ENCODE measurements at places on chromosomes 5 and 9.

DNA sequence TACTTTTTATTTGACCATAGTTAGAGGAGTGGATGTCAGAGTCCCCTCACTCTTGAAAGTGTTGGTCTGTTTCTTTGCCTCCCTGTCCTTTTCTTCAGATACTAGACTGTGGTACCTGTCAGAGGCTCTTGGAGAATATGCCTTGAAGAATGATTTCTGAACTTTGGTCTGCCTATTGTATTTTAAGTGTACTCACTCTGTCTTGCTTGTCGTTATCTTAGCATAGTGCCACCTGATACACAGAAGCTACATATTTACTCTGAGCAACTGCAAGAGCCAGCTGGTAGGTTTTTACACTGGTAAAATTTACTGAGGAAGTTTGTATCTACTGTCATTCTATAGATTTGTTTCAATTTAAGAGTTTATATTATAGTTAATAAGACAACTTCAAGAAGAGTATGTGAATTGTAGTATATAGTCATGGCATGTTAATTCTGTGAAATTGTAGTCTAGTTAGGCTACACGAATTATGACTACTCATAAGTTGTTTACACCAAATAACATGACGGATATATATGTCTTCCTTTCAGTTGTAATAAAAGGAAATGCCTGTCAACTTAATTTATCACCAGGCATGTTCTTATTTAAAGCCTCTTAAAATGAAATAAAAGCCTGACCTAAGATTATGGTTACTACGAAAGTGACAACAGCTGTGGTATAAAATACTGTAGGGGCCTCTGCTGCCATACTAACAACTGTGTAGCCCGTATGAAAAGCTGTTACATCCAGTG, 201.7 kb downstream of the KDM4C start:
- no peak for DNase-seq

GRCh38 chr9:134066913-134067851, 644 bp downstream of the BRD3 start:
- no peak for DNase-seq

DNA sequence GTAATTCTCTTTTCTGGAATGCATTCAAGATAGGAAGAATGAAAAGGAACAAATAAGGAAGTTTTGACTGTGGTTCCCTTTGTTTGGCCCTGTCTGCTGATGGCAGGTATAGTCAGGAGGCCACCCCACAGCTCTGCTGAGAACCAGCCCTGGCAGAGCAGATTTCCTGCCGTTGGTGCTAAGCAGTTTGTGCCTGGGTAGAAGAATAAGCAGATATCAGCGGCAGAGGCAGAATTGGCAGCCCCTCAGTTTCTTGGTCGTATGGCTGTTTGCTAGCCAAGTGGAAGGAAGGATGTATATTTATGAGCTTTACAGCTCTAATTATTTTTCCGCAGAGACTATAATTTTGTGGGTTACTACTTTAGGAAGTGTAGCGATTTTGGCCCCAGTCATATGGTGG, 310.2 kb upstream of the RFX3 start:
- DNase-seq = no peak

- no peak for DNase-seq
These were observed 25.6 kb downstream of the CSF2 start for GRCh38 chr5:132099076-132099748.

- no peak for DNase-seq
These were observed 376.9 kb downstream of the DTWD2 start for GRCh38 chr5:118611332-118611945.

DNA sequence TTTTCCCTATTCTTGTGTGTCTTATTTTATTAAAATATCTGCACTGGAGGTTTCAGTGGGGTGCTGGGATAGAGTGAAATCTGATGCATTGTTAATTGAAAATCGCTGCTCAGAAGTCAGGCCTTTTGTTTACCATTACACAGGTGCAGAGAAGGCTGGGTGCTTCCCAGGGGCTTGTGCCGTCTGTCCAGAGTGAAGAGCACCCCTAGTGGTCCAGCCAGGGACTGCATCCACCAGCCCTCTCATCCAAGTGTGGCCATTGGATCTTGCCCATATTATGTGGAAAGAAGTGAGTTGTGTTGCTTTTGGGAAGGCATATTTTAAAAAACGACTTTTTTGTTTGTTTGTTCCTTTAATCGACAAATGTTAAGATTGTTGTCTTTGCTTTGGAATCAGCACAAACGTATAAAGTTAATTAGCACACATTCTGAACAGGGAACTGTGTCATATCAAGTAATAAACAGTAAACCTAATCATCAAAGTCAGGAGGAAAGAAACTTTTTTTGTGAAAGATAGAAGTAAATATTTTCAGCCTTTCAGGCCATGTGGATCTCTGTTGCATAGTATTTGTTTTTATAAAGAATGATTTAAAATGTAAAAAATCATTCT, 315.6 kb downstream of the MTRR start:
- DNase-seq = no peak

DNA sequence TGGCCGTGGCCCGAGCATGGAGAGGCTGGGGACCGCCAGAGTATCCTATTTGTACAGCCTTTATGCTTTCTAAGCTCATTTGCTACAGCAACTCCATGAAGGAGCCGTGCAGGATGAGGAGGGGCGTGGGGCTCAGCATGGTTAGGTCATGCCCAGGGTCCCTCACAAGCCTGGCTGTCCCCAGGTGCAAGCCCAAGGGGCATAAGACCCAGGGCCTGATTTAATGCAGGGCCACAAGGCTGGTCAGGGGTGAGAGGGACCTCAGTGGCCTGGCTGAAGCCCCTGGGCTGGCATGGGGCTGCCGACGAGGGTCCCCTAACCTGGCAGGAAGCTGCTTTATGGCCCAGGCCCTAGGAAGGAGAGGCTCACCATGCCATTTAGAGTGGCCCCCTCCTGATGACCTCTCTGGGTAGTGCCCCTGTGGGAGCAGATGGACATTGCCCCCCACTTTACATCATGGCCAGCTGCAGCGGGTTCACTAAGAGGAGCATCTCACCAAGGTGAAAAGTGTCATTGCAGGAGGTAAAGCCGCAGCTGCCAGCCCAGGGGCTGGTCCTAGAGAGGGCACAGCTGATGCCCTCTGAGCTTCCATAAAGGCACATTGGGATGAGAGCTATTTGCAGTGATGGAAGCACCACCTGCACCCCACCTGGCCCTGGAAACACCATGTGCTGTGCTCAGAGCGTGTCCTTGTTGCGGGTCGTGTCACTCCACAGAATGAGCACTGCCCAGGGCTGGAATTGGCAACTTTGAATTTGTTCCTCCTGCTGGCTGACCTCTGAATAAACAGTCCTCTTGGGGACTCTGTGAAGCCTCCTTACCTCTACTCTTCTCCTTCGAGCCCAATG, 58.9 kb downstream of the ZNF618 start:
- DNase-seq = no peak

DNA sequence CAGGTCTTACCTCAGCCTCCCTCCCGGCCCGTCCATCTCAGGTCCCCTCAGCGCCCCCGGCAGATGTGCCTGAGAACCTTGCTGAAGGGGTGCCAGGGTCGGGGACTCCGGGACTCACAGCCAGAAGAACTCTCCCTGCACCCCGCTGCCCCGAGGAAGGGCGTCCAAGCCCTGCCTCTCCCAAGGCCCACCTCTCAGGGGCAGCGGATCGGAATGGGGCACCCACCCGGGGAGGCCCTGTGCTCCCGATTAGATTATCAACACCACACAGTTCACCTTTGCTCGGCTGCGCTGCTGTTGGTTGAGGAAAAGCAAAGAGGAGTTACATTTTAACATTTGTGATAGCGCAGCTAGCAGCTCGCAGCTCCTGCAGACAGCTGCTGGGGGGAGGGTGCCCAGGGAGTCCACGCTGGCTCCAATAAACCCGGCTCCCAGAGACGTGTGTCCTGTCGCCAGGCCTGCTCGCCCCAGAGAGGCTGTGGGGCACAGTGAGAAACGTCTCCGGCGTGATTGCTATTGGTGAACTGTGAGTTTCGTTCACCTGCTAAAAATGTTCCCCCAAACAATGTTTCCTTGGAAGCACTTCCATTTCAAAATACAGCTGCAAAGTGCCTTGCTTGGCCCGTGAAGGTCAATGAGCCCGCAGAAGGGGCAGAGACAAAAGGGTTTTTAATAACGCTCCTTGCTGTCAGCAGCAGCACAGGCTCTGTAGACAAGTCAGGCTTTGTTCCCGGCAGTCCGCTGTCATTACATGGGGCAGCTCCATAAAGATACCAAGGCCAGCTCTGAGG, 18.6 kb upstream of the SLC6A19 start:
- DNase-seq = no peak

DNA sequence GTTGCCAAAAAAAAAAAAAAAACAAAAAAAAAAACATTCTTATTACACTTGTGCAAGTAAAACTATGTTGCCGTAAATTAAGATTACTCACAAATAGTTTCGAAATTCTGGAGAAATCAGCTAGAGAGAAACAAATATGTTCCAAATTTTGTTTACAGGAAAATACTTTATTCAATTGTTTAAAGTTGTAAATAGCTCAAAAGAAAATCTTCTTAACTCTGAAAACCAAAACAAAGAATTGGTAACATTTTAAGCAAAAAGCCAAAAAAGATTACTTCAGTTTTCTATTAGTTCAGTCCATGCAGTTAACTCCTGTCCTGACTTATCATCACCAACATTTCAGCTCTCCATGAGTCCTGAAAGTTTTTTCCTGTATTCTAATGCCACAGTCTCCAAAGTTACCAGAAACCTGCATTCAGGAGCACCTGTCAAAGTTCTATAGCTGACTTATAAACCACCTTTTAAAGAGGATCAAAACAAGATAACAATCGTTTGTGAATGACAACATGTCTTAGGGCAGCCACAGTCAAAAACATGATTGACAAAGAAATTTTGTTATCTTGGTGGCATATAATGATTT, 194.1 kb downstream of the RANBP17 start:
- no peak for DNase-seq

DNA sequence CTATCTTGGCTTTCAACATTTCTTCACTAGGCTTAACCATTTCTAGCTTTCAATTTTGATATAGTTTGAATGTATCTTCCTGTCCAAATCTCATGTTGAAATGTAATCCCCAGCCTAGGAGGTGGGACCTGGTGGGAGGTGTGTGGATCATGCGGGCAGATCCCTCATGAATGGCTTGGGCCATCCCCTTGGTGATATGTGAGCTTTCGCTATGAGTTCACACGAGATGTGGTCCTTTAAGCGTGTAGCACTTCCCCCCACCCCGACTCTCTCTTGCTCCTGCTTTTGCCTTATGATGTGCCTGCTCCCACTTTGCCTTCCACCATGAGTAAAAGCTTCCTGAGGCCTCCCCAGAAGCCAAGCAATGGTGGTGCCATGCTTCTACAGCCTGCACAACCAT, 40.6 kb downstream of the PHAX start:
- no peak for DNase-seq

- DNase-seq = no peak
These were observed 20.6 kb upstream of the C5orf24 start for GRCh38 chr5:134825212-134825611.

DNA sequence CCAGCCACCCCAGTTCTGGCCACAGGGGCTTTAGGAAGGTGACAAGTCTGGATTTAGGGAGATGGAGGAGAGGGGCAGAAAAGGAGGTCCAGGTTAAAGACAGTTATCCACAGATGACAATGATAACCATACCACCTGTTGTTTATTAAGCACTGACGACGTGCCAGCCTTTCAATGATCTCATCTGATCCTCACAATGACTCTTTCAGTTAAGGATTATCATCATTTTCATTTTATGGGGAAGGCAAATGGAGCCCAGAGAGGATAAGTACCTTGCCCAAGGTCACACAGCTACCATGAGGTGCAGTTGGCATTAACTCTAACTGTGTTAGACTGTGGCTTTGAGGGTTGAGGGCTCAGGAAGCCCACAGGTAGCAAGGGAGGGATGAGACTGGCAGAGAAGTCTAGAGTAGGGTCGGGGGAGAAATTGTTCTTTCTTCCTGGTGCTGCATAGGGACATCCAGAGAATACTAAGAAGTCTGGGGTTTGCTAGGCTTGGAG, 21.5 kb upstream of the JADE2 start:
- no peak for DNase-seq

DNA sequence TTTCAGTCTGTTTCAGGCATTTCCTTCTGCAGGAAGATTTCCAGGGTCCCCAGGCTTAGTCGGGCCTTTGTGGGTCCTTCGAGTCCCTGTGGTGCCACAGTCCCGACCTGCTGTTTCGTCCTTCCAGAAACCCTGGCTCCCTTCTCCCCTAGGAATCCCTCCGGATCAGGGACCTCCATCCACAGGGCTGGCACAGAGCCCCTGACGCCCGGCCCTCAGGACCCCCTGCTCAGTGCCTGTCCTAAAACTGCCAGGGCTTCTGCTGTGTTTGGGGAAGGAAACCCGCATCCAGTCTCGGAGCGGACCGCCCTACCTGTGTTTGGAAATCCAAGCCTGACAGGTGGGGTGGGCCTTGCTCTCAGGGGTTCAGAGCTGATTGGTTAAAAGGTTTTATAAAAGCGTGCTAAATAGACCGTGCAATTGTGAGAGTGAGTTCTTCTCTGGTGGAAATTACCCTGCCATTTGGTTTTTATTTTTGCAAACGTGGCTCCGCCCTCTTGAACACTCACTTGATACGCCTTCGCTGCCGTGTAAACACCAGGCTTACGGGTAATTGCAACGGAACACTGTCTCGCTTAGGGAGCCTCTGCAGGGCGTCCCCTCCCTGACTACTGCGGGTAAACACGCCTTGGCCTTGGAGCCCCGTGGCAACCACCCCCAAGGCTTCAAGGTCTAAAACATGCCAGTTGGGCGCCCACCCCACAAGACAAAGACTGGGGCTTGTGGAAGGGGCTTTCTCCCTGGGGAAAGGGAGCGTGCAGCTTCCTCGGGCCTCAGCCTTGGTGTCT, 121.2 kb downstream of the PHF2 start:
- DNase-seq = no peak

DNA sequence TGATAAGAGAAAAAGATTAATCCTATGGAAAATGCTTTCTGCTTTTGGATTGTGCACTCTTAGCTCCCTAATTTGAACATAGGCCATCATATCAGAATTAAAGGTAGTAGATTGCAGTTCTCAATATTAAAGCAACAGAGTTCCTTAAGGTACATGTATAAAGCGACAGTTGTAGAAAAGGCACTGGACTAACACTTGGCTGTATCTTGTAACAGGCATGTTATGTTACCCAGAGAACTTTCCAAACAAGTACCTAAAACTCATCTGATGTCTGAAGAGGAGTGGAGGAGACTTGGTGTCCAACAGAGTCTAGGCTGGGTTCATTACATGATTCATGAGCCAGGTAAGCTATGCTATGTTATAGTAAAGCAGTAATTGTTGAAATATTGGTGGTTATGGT, 3.3 kb upstream of the SECISBP2 start:
- no peak for DNase-seq

GRCh38 chr5:178668579-178668978, 41.7 kb upstream of the CLK4 start:
- DNase-seq = no peak

DNA sequence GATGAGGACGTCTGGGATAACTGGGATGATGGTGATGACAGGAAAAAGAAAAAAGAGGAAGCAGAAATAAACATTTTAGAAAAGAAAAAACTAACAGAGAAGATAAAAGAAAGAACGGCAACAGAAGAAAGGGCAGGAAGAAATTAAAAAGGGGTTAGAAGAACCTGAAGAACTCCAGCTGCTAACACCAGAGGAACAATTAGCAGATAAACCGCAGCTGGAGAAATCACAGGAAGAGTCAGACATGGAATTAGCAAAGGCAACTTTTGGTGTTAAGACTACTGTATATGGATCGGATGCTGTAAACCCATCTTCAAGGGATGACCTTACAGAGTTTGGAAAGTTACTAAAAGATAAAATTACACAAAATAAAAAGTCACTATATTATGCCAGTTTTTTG, 15.4 kb downstream of the CTSL start:
- no peak for DNase-seq
